ENCODE measurements at places on chromosomes 13 and 19. TPM values are rescaled to one million over a fixed set of nuclear protein-coding genes. Genes with fewer than 3 reads are reported as not detected.

The ZFP82 gene
- total RNA-seq: 3.8 TPM

The TSKS gene
- total RNA-seq: 0.76 TPM

The ZNF426 gene
- total RNA-seq: 16.0 TPM

The ZNF677 gene
- total RNA-seq: 22.2 TPM

The TMIGD2 gene
- total RNA-seq: 0.29 TPM

The CRLF1 gene
- 66.7 TPM for total RNA-seq

The GPR4 gene
- total RNA-seq: 5.2 TPM

The CTXN1 gene
- 0.97 TPM for total RNA-seq

The CNN1 gene
- total RNA-seq: 159 TPM

The LILRA1 gene
- total RNA-seq: 0.86 TPM

The ZNF793 gene
- total RNA-seq: 5.1 TPM

The PAK4 gene
- total RNA-seq: 15.8 TPM

The CACNG7 gene
- not detected for total RNA-seq

The ICAM5 gene
- total RNA-seq: 0.86 TPM

The CNOT3 gene
- total RNA-seq: 21.4 TPM

The MKNK2 gene
- 174 TPM for total RNA-seq

The CD320 gene
- total RNA-seq: 33.6 TPM

The ANGPTL8 gene
- total RNA-seq: 20.3 TPM

The ZNF577 gene
- total RNA-seq: 7.3 TPM

The BST2 gene
- 72.6 TPM for total RNA-seq

The LHFPL6 gene
- total RNA-seq: 67.2 TPM

The ZNF208 gene
- 13.0 TPM for total RNA-seq

The CEACAM20 gene
- total RNA-seq: not detected

The GGN gene
- 0.34 TPM for total RNA-seq

The CCNE1 gene
- 1.8 TPM for total RNA-seq

Measured in left cardiac atrium (tissue), 4 donors.